ENCODE measurements at places on chromosomes 2 and 18.

GRCh38 chr2:105258835-105259350 lies 17.4 kb downstream of the GPR45 start:
- no peak for DNase-seq

DNA sequence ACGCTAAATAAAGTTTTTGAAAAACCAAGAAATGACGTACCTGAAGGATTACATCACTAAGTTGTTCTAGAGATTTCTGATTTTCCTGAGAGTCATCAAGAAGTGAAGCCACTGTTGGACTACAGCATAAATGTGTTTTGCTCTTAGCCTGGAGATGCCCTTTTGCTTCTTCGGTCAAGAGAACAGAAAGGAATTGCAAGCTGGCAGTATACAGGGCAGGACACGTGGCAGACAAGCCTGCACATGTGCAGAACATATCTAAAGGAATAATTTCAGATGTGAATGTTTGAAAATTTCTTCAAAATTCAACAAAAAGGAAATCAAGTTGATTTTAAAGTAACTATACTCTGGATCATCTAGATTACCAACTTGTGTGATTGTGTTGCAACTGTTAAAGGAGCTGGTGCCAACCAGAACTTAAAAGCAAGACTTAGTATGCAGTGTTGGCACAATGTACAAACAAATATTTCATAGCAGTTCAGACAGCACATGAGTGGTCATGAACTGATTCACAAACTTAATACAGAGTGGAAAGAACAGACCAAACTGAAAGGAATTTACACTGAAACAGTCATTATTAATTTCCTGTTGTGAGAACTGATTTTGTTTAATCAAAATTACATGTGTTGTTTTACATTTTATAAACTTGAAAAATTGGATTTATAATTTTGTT lies 100.4 kb upstream of the CD226 start:
- DNase-seq = no peak

GRCh38 chr18:75215663-75216062 lies 5.1 kb downstream of the TSHZ1 start:
- no peak for DNase-seq

DNA sequence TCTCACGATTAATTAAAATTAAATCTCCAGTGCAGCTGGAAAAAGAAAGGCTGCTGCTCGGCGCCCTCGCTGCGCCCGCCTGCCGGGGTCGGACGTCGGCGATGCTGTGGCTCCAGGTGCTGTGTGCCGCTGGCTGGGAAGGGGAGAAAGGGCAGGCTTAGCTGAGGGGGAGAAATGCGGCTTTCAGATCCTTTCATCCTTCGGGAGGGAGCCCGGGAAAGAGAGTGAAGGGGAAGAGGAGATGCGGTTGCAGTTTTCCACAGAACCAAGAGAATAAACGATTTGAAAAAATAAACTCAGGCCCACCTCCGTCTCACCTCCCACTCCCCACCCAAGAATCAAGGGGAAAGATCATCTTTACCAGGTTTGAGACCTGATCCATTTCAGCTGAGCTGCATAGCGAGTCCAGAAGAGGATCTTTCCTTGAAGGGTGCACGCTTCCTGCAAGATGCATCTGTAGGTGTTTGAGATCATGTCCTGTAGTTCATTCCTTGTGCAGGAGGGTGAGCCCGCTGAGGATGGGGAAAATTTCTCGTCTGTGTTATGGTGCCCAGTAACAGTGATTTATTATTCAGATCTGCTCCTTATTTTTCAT lies 495 bp downstream of the TMEM169 start:
- DNase-seq = no peak

- DNase-seq = peak; percentile 57
Observed at GRCh38 chr2:128228894-128229293, 89.8 kb downstream of the HS6ST1 start.

DNA sequence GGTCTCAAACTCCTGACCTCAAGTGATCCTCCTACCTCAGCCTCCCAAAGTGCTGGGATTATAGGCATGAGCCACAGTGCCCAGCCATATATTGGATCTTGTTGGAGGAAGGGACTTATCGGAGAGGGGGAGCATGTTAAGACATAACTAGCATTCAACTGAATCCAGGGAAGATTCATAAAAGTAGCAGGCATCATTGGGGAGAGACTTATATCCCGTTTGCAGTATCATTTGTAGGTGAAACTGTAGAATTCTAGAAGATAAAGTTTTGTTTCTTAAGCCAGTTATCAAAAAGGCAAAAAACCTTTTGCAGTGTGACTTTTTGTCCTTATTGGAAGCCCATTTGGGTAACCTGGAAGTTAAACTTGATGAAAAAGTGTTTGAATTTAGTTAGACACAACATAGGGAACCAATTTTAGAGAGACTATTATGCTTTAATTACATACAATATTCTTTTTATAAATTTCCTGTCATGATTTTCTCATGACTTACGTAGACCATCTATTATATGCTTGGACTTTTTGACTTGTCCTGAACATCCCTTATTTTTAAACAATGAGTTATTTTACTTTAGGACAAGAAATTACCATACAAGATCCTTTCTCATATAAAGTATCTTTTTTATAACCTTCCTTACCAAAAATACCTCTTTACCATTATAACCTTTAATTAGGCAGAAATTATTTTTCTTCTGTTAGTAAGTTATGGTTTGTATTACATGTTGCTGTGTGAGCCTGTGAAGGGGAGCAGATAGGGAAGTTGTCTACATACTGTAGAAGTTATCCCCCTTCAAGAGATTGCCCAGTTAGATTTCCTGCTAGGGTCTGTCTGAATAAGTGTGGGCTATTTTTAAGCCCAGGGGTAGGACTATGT lies 20.3 kb downstream of the RAB3GAP1 start:
- no peak for DNase-seq

DNA sequence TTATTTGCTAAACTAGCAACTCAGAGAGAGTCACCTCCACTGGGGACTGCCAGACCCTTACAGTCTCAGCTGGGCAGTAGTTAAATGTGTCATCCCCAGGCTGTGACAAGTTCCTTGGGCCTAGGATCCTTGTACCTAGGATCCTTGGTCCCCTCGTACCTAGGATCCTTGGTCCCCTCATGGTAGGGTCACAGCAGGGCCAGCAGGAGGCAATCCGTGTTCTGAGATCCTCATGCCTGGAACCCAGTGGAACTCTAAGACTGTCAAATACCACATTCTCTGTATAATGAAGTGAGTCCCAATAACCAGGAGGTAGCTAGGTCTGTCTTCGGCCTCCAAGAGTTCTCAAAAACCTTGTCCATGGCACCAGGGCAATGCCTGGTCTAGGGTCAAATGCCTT lies 60.8 kb downstream of the LYPD6B start:
- DNase-seq = no peak

GRCh38 chr2:3045318-3045921 lies 332.2 kb downstream of the EIPR1 start:
- DNase-seq = no peak
